Astrocyte (in vitro differentiated cells and primary cell): ENCODE measurements at places on chromosomes 16 and 17. TPM values are rescaled to one million over a fixed set of nuclear protein-coding genes. Genes with fewer than 3 reads are reported as not detected.
A peak's percentile ranks its signal among the peaks of the same experiment; 100 is the strongest.

GRCh38 chr17:1648173-1648962 is 1.3 kb downstream of the RILP start:
- no peaks in the 10 kb centered on the region for H3K27me3 ChIP-seq
- H3K27ac ChIP-seq = no peak overlapping the region
- H3K4me1 ChIP-seq = peaks cover 33% of the 10 kb centered on the region
- H3K4me3 ChIP-seq = peak overlapping the region; percentile 53

Gene SLC12A3
- total RNA-seq = 0.07 and 0.18 TPM in 2 replicates

- H3K4me1 ChIP-seq = peaks cover 10% of the 10 kb centered on the region
- H3K27me3 ChIP-seq = no peaks in the 10 kb centered on the region
- H3K27ac ChIP-seq = peak overlapping the region; percentile 41
Measured at GRCh38 chr17:2634361-2634960, 41.0 kb downstream of the PAFAH1B1 start.

- no peaks in the 10 kb centered on the region for H3K36me3 ChIP-seq
- H3K27me3 ChIP-seq = peaks cover 44% of the 10 kb centered on the region
- DNase-seq = peak; percentile 16
- H3K4me1 ChIP-seq = peaks cover 8% of the 10 kb centered on the region
- no peak overlapping the region for H3K27ac ChIP-seq
Measured at GRCh38 chr16:997440-998051, 16.0 kb downstream of the SOX8 start.
